Stimulated activated CD4-positive, alpha-beta T cell treated with anti-CD3 and anti-CD28 coated beads, Interleukin-12 subunit alpha, Interleukin-12 subunit beta, amount 100 ng/mL, for 24 hours (primary cell): ENCODE measurements at places on chromosomes 3 and 15.
A peak's percentile ranks its signal among the peaks of the same experiment; 100 is the strongest.

DNA sequence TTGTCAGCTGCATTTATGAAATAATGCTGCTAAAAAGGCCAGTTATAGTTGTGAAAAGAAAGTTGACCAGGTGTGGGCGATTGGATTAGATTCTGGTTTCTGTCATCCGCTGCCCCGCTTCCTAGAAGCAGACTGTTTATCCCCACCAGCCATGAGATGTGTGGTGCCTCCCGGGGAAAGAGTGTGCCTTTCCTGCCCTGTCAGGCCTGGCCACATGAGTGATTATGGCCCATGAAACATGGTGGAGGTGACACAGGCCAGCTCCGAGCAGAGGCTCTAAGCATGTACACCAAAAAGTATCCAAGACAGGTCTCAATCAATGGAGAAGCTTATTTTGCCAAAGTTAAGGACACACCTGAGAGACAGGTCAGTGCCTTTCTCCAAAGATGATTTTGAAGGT lies 85.4 kb upstream of the ABHD2 start:
- DNase-seq: no peak

DNA sequence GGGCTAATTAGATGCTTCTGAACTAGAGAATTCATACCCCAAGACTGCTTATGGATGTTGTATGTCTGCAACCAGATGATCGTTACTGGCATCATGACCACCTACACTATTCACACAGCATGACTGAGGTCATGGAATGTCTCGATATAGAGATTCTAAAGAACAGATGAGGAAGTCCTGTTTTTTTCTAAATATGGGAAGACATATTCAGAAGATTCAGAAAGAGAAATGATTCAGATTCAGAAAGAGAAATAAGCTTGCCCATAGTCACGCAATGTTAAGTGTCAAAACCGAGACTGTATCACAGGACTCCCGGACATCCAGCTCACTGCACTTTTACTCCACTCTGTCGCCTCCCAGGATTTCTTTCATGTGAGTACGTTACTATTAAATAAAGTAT lies 136.2 kb downstream of the TPRG1 start:
- DNase-seq: no peak

DNA sequence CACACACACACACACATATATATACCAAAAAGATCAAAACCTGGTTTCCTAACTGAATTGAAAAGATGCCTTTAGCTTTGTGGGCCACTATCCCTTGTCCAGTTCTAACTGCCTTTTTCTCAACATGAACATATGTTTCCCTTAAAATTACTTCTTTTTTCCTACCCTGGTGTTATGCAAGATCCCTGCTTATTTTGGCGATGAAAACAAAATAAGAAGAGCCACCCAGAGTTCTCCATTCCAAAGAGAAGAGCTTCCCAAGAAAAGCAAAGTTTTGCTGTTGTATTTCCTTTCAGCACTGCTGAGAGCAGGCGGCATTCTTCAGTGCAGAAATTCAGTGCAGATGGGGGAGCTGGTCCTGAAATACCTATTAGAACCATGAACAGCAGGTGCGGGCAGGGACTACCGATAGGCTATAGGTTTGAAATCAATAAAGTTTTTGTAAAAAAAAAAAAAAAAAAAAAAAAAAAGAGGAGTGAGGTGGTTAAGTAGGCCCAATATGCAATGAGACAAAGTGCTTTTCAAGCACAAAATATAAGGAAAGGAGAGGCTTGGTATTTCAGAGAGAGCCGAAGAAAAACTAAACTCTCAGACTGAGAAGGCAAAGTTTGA lies 238.0 kb downstream of the FOXP1 start:
- no peak for DNase-seq

GRCh38 chr3:134651347-134652041 lies 672 bp upstream of the KY start:
- no peak for DNase-seq

DNA sequence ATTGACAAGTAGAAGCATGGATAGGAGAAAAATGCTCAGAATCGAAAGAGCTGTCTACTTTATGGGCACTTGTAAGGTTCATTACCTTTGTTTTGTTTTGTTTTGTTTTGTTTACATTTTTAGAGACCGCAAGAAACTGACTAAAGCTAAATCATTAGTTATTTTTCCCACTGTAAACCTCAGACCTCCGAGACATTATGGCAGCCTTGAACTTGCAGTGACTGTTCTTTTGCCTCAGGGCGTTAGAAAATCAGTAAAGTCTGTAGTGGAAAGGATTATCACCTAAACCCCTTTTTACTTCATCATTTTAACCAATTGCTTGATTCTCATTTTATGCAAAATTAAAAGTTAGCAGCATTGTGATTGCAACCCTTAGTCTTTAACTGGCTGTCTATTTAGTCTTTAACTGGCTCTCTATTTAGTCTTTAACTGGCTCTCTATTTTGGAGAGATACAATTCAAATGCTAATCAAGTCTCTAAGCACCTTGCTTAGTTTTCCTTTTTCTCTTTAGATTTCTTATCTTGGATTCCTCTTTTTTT lies 383.3 kb upstream of the ROBO2 start:
- DNase-seq: no peak

DNA sequence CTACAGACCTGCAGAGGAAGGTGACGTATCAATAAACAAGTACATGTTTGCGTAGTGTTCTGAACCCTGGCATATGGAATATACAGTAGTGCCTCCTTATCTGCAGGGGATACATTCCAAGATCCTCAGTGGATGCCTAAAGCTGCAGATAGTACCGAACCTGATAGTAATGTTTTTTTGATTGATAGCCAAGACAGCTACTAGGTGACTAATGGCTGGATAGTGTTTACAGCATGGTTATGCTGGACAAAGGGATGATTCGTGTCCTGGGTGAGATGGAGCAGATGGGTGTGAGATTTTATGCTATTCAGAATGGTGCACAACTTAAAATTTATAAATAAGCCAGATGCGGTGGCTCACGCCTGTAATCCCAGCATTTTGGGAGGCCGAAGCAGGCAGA lies 55.8 kb upstream of the IGF2BP2 start:
- no peak for DNase-seq

GRCh38 chr15:56929399-56929798 lies 11.0 kb downstream of the TCF12 start:
- DNase-seq: no peak

GRCh38 chr3:44323341-44323955 lies 15.1 kb upstream of the TCAIM start:
- DNase-seq: peak; percentile 10

DNA sequence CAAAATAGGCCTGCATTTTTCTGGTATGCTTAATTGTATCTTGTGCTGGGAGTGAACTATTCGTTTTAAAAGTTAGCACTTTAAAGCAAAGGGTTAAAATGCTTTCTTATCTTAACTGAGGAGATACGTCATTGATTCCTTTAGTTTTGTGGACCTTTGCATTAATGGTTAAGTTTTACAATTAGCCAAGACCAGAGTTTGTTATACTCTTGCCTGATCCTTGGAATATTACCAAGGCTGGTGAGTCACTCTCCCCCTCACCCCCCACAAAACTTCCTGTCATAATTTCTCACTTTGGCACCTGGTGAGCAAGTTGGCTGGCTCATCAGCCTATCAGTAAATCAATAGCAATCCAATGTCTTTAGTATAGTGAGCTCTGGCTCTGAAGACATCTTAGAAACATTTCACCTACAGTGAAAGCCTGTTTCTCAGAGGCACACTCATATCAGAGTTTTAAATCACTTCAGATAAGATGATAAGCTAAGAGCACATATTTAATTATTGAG lies 26.7 kb downstream of the SLC2A2 start:
- no peak for DNase-seq

DNA sequence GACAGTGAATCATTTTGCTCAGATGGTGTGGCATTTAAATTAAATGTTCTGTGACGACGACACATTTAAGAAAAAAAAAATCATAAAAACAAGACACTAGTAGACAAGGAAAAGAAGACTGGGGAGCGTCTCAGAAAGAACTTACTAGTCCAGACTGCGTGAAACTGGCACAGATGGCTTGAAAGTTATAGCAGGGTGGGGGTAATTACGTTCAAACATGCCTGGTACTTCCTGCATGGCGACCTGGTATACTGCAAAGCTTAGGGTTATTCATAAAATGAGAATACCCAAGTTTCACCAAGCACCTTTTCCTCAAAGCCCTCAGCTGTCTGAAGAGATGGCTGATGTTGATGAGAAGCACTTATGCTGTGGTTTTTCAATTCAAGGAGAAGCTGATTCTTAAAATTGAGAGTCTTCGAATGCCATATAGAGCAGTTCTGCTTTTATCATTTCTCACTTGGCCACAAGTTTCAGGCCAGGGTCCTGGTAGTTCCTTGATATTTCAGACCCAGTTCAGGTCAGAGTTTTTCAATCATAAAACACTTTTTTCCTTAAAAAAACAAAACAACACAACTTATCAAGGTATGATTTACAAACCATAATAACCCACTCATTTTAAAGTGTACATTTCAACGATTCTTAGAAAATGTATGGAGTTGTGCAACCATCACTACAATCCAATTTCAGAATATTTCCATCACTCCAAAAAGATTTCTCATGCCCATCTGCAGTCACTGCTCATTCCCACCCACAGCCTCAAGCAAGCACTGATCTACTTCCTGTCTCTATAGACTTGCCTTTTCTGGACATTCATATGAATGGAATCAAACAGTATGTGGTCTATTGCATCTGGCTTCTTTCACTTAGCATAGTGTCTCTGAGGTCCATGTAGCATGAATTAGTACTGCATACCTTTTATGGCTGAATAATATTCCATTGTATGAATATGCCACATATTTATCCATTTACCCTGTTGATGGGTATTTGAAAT lies 24.7 kb downstream of the PCOLCE2 start:
- no peak for DNase-seq

DNA sequence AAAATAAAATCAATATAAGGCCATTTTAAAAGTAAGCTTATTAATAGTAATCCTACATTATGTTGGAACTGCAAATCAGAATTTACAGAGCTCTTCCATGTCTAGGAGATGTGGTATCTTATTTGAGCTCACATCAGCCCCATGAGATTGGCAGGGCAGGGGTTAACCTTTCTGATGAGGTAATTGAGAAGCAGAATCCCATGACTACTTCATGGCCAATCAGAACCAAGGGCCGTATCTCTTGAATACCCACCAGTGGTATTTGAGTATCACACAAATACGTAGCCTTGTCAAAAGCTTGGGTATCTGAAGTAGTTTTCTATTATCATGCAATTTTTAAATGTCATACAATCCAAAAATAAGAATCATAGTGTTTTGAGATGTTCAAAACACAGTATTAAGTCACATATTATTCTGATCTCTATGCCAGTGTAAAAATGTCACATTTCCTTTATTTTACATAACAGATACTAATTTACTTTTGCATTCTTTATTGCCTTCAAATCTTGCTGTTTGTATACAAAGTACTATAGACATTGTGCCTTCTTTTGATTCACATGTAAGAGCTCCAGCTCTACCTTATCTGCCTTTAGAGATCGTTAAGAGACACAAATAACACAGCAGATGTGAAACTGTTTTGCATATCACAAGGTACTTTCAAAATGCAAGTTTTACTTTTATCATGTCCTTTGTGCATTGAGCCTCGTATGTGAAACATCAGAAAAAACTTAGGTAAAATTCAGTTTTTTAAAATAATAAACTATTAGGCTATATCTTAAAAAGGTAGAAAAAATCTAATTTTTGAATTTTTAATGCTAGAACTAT lies 251.7 kb upstream of the GOLGA6L4 start:
- no peak for DNase-seq

DNA sequence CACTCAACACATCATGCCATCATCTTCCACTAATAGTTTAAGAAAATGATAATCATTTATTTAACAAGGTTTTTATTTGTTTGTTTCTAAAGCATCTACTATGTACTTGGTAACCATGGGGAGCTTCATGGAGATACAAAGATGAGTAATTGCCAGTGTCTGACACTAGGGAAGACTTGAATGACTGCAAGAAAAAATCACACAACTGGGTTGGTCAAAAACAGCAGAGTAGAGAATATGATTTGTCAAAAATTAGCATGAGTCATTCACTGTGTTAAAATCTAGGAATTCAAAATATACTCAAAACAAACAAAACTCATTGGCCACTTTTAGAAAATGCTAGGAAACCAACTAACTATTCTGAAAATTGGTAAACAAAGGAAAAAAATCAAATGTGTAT lies 6.3 kb downstream of the BNC1 start:
- DNase-seq: no peak

DNA sequence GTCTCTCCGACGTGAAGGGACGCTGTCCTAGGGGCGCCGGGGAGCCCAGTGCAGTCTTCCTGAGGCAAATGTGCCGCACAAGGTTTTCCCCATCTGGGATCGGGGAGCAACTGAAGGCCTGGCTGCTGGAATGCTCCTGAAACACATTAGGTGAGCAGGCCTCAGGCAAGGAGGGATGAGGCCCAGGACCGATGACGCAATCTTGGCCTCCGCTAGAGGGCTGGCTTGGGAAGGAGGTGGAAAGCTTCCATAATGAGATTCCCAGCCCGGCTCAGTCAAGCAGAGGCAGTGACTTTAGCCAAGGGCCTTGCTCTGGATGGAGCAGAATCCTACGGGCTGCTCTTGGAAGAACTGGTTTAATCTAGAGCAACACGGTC lies 50.8 kb downstream of the CPN2 start:
- DNase-seq: no peak

DNA sequence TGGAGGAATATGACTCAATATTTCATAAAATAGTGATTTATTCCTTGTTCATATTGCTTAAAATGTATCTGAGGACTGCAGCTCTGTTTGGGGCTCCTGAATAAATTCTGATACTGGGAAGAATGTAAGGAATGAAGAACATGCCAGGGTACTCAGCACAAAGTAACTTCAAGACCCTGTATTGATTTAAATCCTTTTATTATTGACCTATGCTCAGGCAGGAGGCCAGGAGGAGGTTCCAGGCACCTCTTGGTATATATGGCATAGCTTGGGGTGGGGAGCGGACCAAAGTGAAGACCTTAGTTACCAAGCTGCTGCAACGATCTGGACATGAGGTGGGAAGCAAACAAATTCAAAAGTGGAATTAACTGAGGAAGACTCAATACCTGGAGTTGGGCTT lies 142.8 kb upstream of the PEX5L start:
- no peak for DNase-seq

GRCh38 chr3:139627759-139628158 lies 50.0 kb downstream of the NMNAT3 start:
- no peak for DNase-seq

DNA sequence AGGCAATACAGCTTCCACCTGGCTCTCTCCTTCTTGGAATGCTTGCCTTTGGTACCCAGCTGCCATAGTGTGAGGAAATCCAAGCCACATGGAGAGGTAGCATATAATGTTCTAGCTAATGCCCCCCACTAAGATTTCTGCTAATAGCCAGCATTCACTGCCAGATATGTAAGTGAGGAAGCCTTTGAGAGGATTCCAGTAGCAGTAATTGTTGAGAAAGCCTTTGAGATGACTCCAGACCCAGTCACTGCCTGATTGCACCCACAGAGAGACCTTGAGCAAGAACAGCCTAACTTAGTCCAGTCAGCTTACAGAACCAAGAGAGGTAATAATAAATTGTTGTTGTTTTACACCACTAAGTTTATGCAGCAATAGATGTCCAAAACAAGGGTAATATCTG lies 63.1 kb downstream of the STRIT1 start:
- DNase-seq: no peak

GRCh38 chr3:108775649-108776048 lies 18.4 kb upstream of the RETNLB start:
- no peak for DNase-seq

- DNase-seq: no peak
Observed at GRCh38 chr15:49471733-49472132, 48.7 kb downstream of the FGF7 start.

- DNase-seq: no peak
Observed at GRCh38 chr15:63019511-63020109, 22.9 kb upstream of the TPM1 start.

GRCh38 chr15:91541286-91541685 lies 312.2 kb upstream of the SLCO3A1 start:
- no peak for DNase-seq
